ENCODE measurements at places on chromosomes 6 and 20. TPM values are rescaled to one million over a fixed set of nuclear protein-coding genes. Genes with fewer than 3 reads are reported as not detected.

OOEP gene
- total RNA-seq: under 0.01 TPM

SLC17A3 gene
- not detected for total RNA-seq

VSTM2L gene
- total RNA-seq: under 0.01 TPM

TMEM217 gene
- total RNA-seq: 8.5 TPM

TREML2 gene
- total RNA-seq: not detected

SYCP2 gene
- total RNA-seq: 1.2 TPM

- peak; percentile 55 for DNase-seq
Observed at GRCh38 chr6:111361648-111362047, 121.4 kb downstream of the REV3L start.

DNA sequence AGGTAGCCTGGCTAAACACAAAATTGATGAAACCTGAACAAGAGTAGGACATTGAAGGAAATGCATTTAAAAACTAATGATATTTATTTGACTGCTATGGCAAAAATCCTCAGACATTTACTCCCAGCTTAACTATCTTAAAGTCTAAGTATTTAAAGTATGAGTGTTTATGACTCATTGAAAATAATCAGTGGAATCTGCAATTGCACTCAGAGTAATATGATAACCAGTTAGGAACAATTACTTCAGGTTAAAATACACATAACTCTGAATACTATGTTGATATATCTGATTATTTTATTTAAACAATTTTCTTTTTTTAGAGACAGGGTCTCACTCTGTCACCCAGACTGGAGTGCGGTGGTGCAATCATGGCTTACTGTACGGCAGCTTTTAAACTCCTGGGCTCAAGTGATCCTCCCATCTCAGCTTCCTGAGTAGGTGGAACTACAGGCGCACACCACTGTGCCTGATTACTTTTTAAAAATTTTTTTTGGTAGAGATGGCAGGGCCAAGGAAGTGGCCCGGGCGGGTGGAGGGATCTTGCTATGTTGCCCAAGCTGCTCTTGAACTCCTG is 43.9 kb downstream of the FILIP1 start:
- DNase-seq: no peak

- DNase-seq: no peak
Observed at GRCh38 chr20:62749851-62750445, 41.3 kb downstream of the NTSR1 start.

- no peak for DNase-seq
Observed at GRCh38 chr6:7129360-7129759, 21.6 kb downstream of the RREB1 start.

- no peak for DNase-seq
Observed at GRCh38 chr6:150323205-150323604, 45.6 kb upstream of the IYD start.

- DNase-seq: no peak
Observed at GRCh38 chr6:143950875-143951274, 57.2 kb downstream of the PLAGL1 start.

DNA sequence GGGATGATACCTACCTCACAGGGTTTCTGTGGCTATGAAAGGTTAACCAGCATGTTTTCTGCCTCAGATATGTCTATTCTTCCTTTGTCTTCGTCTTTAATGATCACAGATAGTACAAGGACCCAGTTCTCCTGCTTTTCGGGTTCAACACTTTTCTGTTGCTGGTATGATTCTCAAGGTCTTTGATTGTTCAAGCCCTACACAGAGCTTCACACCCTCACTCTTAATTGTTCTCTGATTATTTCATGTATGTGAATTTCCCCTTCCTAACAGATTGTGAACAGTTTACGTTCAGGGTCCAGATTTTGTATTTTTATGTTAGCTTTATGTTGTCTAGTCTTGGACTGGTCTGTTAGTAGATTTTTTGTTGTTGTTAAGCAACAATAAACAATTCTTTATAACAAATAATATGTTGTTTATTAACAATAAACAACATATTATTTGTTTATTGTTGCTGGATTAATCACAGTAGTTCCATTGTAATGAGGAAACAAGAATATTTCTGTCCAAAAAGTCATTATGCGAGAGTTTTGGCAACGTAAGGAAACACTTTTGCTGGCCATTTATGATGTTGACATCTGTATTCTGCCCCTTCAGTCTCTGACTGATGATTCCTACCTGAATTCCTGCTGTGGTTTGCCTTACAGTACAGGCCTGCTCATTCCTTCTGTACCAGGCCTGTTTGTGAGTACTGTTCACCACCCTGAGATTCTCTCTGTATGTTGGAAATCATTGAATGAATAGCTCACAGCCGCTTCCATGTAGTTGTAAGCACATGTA is 27.2 kb upstream of the TULP4 start:
- DNase-seq: no peak

GRCh38 chr20:53038299-53038698 is 66.1 kb downstream of the TSHZ2 start:
- no peak for DNase-seq

- DNase-seq: peak; percentile 43
Observed at GRCh38 chr6:36636283-36636682, 42.1 kb downstream of the SRSF3 start.

- DNase-seq: no peak
Observed at GRCh38 chr6:142534484-142534883, 232.7 kb downstream of the ADGRG6 start.

DNA sequence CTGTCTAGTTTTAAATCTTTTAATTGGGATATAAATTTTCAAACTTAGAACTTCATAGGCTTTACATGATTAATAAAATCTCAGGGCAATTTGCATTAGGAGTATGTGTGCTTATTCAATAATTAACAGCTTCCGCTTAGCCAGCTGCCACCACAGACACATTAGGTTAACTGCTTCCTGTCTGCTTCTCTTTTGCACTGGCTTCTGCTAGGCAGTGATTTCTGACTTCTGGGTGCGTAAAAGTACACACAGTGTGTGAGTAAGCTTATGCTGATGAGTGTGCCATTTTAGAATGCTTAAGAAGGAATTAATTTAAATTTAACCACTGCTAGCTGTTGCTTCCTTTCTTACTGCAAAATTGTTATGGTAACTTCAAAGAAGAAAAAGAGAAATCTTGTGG is 73.9 kb downstream of the F13A1 start:
- no peak for DNase-seq

- DNase-seq: no peak
Observed at GRCh38 chr6:44917430-44917829, 410.7 kb upstream of the RUNX2 start.

- DNase-seq: no peak
Observed at GRCh38 chr6:134376785-134377184, 58.9 kb upstream of the SGK1 start.

- no peak for DNase-seq
Observed at GRCh38 chr6:47631797-47632196, 66.6 kb upstream of the ADGRF4 start.

- no peak for DNase-seq
Observed at GRCh38 chr6:162179196-162179951, 548.2 kb downstream of the PRKN start.

GRCh38 chr20:53390770-53391169 is 202.9 kb downstream of the ZNF217 start:
- no peak for DNase-seq

GRCh38 chr6:109238396-109238795 is 143.1 kb downstream of the CEP57L1 start:
- DNase-seq: no peak

- DNase-seq: no peak
Observed at GRCh38 chr20:63487116-63487764, 11.6 kb downstream of the EEF1A2 start.

GRCh38 chr6:89117211-89118108 is at the start of gene SRSF12:
Gene SRSF12 (minus strand): TSS chr6:89118071. CDS start chr6:89117887, 184 bp downstream.
- DNase-seq: peak; percentile 31

DNA sequence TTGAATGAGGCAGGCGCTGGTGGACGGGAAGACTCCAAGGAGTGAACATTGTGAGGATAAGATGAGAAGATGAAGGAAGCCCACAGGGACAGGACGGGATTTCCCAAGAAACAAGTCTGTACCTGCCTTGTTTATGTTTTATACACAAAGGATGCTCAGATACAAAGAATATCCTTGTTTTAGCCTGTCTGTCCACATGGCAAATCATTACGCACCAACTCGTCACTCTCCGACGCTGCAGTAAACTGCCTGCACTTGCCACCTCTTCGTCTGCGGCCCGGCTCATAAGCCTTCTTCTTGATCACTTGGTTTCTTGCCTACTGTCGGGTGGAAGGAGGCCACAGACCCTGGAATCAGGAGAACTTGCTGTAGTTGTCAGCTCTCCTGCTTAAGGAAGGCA is 85.4 kb downstream of the CD83 start:
- no peak for DNase-seq

- no peak for DNase-seq
Observed at GRCh38 chr20:45968081-45968671, 3.8 kb downstream of the ZNF335 start.

- peak; percentile 34 for DNase-seq
Observed at GRCh38 chr6:18328540-18328939, 58.6 kb upstream of the RNF144B start.

DNA sequence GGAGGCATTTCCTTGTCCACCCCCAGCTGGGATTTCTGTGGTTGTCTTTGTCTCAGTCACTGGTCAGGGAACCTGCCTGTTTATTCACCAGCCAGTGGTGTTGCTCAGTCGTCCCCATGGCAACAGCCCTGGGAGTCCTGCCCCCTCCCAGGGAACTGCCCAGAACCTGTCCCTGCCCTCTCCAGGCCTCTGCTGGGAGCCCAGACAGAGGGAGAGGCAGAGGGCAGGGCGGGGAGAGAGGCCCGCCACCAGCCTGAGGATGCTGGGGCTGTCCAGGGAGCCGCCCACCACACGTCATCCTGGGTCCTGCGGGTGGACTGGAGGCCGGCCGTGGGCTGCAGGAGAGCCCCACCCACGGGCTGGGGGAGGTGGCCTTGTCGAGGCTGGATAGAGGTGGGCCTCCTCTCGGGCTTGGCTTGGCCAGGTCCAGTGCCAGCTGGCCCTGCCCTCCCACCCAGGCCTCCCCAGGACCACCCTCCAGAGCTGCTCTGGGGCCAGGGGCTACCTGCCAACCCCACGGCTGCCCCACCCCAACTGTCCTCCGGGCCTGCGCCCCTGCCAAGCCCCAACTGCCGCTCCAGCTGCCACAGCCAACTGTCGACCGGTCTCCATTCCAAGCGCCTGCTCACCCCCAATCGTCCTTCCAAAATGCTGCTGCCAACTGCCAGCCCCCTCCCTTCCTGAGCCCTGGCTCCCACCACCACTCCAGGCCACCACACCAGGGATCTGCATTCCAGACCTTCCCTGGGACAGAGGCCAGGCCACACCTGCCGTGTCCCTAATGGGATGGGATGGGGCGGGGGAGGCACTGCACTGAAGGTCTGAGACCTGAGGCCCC is 4.2 kb upstream of the ZBTB46 start:
- DNase-seq: peak; percentile 94

DNA sequence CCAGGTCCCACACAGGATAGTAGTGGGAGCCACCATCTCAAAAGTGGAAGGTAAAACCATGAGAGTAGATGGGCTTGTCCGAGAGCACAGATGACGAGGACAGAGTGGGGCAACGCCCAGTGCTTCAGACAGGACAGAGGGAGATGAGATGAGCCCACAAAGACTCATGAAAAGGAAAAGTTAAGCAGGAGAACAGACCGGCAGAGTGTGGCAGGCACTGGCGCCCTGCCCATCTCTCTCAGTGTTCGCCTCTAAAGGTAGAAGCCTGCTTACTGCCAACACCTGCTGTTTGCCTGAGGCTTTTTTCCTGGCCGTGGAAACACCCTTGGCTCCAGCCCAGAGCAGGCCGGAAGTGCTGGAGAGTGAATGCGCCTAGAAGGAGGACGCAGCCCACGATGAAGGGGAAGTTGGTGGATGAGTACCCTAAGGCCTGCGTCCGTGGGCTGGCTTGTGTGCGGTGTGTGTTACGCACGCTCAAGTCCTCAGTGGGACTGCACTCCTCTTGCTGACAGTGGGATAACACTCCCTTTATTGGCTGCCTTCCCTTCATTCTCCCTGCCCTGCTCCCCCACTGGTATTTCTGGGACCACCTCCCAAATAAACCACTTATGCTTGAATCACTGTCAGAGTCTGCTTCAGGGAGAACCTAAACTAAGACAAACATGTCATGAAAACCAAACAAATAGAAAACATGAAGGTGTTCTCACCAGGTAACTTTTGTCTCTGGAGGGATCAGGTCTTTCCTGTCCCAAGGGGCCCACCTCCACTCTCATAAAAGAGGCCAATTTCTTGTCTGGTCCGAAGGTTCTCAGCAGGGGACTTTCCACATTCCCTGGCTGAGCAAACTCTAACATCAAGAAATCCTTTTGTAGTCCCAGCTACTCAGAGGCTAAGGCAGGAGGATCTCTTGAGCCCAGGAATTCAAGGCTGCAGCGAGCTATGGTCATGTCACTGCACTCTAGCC is 9.1 kb upstream of the FOXP4 start:
- peak; percentile 40 for DNase-seq

DNA sequence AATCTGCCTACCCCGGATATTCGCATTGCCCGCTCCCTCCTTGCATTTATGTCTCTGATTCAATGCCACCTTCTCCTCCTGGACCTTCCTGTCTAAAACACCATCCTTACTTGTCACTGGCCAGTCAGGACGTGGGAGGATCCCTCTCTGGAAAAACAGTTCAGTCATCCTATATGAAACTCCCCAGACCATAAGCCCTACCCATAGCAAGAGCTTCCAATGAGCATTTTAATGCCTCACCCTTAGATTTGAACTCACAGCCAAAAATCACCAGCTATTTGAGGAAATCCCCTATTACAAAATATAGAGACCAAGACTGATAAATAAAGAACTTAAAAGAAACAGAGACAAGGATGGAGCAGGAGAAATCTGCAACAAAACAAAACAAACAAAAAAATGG is 86.4 kb downstream of the SHLD1 start:
- DNase-seq: no peak

DNA sequence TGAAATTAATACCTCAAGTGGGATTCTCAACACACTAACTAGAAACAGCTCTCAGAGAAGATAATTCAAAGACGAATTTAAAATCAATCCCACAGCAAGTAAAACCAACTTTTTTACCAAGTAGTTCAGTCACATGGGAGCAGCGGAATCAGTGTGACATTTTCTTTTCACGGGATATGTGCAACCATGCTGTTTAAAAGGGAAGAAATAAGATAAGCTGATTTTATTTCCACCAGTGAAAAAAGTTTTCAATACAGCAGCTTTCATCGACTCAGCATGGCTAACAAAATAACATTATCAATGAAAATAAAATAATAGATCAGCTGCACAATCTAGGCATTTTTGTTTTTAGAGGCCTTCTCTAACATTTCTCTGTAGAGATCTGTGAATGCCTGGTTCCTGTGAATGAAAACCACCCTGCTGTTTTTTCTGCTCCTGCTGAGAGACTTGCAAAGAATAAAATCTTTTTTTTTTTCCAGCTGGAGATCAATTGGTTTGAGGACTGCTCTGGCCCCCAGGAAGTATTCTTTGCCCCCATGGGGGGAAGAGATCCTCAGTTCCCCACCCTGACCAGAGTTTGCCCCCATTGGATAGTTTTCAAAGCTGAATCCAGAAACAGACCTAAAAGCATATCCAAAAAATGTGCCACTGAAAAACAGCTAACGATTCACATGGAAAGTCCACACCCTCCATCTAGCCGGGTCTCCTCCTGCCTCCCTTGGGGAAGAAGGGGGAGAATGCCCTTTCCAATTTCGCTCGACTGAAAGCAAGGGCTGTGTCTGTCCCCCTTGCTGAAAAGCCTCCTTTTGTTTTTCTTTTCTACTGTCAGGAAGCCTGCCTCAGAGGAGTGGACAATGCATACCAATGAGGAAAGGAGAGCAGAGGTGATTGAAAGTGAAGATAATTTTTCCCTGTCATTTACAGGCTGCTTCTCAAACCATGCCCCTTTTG is 317.6 kb downstream of the PRKN start:
- DNase-seq: no peak
